ENCODE measurements at places on chromosomes 13 and 19.

- DNase-seq = no peak
Measured at GRCh38 chr13:51412431-51412830, 40.4 kb downstream of the INTS6 start.

- DNase-seq = no peak
Measured at GRCh38 chr19:366951-367350, 22.4 kb upstream of the MIER2 start.

DNA sequence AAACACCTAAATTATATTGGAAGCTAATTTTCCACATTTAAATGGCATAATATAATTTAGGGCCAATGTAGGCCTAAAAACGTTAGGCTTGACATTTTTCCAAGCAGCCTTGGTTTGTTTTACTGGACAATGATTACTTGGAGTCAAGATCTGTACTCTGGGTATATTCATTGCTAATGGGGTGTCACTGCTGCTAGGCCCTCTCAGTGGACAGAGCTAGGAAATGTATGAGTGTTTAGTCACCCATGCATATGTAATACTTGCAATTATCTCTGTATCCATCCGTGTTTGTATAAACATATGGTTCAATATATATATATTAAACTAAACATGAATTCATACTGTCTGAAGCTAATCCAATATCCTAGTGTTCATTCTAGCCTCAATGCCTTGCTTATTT, 598.1 kb downstream of the DCT start:
- DNase-seq = no peak

GRCh38 chr19:436413-436950, 24.4 kb downstream of the SHC2 start:
- no peak for DNase-seq

GRCh38 chr13:88761145-88761544, 1090.0 kb downstream of the SLITRK5 start:
- no peak for DNase-seq

DNA sequence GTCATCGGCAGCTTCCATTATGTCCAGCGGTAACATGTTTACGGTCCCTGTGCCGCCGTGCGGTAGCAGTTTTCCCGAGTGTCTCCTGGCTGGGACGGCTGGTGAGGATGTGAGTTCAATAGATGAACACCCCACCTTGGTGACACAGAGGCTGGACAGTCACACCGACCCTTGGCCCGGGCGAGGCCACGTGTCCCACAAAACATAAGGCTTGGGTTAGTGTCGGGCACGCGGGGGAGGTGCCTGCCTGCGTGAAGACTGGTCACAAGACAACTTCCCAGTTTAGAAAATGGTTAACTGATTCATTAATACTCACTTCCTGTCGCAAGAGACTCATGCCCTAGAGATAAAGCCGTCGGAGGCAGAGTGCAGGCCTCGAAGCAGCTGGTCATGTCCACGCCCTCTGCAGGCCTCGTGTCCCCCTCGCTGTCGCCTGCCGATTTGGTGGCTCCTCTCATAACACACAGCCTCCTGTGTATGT, 17.2 kb downstream of the RASA3 start:
- DNase-seq = no peak

- no peak for DNase-seq
Measured at GRCh38 chr13:113792886-113793717, 34.1 kb downstream of the TMEM255B start.

GRCh38 chr19:45468159-45468651, 409 bp downstream of the FOSB start:
- no peak for DNase-seq

- DNase-seq = no peak
Measured at GRCh38 chr13:32600890-32601289, 14.6 kb downstream of the PDS5B start.

DNA sequence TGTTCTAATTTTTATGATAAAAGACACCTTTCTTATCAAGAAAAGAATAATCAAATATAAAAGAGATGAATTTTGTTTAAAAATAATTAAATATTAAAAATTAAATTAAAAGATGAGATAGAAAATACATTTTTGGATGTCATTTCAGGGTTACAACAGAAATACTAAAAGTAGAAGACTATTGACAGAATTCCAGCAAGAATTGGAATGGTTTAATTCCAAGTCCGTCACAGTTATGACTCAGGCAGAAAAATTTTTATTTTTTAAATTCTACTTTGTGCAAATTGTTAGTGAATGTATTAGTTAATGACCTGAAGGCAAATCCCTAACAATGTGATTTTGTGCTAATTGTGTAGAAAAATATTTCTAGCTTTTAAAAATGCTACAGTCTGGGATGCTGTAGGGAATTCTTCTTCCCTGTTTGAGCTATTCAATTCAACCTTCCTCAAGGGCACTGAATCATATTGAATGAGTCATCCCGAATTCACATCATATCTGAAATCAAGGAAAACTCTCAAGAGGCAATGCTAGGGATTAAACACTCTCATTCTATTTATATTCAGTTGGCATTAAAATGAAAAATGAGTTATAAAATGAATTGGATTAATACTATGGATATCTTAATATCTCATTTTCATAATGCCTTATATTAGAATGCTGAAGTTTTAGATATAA, 633.5 kb upstream of the ATXN8OS start:
- no peak for DNase-seq

- DNase-seq = no peak
Measured at GRCh38 chr13:40063278-40063698, 407.8 kb downstream of the COG6 start.

GRCh38 chr13:110801044-110801443, 87.5 kb downstream of the ING1 start:
- DNase-seq = no peak

GRCh38 chr13:39463611-39464010, 139.4 kb downstream of the LHFPL6 start:
- DNase-seq = no peak

GRCh38 chr13:66219506-66219905, 1010.6 kb downstream of the PCDH9 start:
- no peak for DNase-seq

- DNase-seq = no peak
Measured at GRCh38 chr13:19772306-19772705, 10.4 kb downstream of the PSPC1 start.

DNA sequence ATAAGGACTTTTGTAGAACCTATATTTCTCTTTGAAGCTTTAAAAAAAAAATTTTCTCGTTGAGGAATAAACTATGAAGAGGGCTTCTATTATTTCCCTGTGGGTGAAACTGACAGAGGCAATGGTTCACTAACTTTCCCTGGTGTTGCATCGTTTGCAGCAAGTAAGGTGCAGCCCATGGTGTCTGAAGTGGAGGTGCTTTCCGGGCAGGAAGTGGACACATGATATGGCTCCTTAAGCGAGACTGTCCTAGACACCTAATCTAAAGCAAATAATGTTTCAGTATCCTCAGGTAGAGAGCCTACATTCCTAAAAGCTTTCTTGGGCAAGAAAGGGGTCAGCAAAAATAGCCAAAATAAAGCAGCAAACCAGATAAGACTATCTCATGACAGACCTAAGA, 437.6 kb upstream of the ARGLU1 start:
- DNase-seq = no peak

DNA sequence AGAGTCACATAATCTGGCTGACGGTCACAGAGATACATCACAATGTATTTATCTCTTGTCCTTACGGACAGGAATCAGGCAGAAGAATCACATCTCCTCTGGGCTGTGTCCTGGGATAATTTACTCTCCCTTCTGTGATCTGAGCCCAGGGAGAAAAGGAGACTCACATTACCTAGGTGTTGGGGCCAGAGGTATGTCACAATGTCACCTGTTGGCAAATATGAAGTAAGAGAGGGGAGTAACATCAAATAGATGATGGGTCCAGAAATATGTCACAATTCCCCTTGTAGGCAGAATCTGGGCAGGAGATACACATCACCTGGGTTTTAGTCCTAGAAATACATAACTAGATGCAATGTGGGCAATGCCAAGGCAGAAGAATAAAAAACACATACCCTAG, 67.2 kb downstream of the ZNF726 start:
- no peak for DNase-seq

DNA sequence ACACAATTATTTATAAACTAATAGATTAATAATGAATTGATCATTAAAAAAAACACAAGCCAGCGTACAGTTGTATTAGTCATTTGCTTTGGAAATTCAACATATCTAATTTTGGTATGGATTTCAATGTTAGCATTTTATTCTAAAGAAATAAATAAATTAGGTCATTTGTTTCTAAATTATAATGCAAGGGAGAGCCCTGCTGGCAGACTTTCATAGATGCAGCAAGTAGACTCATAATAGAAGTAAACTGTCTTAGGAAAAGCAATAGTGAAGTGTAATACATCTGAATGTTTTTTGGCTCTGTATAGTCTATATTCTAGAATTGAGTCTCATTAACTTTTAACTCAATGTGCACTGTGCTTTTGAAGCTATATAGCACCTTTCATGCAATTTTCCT, 982.4 kb upstream of the MIR17HG start:
- no peak for DNase-seq

GRCh38 chr13:77065461-77066147, 38.6 kb upstream of the FBXL3 start:
- DNase-seq = no peak

DNA sequence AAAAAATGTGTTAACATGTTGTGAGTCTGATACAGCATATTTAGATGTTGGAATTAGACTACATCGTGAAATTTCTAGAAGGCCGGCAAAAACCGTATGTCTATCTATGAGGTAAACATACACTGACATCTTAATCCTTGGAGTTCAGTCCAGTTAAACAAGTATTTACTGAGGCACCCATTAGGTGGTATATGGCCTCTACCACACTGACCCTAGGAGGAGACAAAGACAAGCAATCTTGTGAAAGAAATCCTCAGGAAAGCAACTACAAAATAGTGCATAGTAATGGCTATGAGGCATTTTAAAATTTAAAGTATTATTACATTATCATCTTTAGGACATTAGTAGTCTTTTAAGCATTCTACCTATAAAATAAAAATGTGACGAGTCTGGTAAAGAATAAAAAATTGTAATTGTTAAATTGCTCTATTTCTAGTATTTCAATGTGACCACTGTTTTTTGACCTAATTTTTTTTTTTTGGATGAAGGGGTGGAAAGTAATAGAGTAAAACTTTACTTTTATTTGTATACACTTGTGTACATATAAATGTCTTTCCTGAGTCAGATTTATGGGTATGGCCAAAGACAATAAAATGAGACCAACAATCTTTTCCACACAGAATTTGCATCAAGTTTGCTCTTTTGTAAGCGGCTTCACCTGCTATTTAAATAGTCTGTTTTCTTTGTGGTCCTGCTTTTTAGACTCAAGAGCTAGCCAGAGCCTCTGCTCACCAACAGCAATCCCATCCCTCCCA, 50.5 kb downstream of the KATNAL1 start:
- no peak for DNase-seq

GRCh38 chr19:54633401-54633800, 3.1 kb downstream of the LILRB1 start:
- no peak for DNase-seq

DNA sequence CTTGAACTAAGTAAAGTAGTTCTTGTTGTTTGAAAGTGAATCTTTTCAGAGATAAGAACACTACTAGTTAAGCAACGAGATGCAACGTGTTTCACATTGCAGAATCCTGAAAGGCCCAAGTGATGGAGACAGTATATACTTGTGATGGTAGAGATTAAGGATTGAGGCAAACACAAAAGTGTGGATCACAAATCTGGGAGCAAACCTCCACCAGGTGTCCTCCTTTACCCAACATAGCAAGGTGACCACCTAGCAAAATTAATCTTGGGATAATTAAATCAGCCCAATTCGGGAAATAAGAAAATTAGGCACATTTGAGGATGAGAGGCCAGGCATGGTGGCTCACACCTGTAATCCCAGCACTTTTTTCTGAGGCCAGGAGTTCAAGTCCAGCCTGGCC, 563.9 kb downstream of the DACH1 start:
- DNase-seq = no peak

DNA sequence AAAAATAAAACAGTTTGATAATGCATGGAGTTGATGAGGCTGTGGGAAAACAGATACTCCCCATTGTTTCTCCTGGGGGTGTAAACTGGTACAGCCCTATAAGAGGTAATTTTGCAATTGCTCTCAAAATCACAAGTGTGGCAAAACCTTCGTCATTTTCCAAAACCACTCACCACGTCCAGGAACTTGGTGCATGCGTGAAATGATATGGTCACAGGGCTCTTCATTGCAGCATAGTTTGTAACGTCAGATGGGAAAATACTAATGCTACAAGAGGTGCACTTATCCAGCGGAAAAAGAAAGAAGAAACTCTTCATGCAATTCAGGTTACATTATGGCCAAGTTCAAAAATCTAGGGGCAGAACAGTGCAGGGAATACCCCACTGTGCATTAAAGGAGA, 11.9 kb upstream of the PLAUR start:
- DNase-seq = no peak

DNA sequence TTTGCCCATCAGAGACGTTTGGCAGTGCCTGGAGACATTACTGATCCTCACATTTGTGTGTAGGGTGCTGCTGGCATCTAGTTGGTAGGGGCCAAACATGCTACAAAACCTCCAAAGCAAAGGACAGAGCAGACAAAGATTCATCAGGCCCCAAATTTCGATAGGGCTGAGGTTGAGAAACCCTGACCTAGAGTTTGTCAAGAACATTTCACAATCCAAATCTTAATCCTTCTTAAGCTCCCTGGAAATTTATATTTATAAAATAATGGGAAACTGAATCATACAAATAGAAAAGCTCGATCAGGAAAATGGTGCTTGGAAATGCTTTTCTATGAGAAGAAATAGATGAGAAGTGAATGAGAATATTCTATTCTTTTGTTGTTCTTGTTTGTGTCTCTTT, 273.6 kb downstream of the DCT start:
- DNase-seq = no peak

- peak; percentile 19 for DNase-seq
Measured at GRCh38 chr13:32537580-32538142, 934 bp downstream of the N4BP2L2 start.

DNA sequence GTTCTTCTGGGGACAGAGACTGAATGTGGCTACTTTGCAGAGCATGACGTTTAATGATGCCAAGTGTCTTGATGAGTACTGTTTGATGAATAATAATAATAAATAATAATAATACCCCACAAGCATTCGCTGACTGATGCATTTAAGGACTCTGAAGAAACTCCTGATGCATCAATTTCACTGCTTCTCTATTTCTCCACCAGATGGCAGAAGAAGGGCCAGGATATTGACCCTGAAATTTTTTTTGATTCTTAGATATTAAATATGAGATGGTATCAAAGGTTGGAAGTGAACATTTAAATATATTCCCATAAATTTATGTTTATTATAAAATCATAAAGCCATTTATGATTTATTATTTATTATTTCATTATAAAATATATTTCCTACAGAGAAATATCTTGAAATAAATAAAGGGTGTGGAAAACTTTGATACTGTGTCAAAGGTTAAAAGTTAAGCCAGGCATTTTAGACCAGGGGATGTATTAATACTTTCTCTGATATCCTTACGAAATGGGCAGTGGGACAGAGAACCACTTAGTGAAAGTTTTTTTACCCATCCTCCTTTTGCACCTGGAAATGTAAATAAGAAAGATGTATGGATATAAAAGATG, 170.9 kb downstream of the LACC1 start:
- DNase-seq = no peak

- DNase-seq = no peak
Measured at GRCh38 chr13:74870865-74871264, 611.1 kb downstream of the TBC1D4 start.
